ENCODE measurements at places on chromosomes 16 and 17. TPM values are rescaled to one million over a fixed set of nuclear protein-coding genes. Genes with fewer than 3 reads are reported as not detected.

Gene CA7
- total RNA-seq = not detected

DNA sequence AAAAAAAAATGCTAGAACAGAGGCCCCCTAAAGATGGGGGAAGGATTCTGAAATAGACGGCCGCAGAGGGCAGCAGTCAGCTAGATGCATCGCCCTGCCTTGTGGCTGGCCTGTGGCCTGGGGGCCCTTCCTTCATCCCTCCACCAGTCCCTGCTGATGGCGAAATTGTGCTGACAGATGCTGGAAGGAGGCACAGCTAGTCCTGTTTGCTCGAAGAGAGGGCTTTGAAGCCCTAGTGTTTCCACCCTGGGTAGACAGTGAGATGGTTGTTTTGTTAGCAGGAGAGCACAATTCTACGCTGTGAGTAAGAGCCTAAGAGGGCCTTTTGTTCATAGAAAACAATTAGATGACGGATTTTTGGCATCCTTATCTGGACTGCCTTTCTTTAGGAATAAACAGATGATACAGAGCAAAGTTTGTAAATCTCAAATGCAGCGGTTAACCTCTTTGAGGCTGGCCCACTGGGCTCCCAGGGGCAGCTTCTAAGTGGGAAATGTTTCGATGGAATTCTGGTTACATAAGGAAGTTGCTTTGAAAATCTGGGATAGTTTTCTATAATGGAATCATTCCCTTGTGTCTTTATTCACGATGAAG is 23.0 kb downstream of the VPS35L start:
- no peak for DNase-seq
- peak overlapping the region; percentile 59 for H3K27ac ChIP-seq
- H3K4me3 ChIP-seq = no peak overlapping the region
- no peaks in the 10 kb centered on the region for H3K4me1 ChIP-seq
- H3K36me3 ChIP-seq = peaks cover 56% of the 10 kb centered on the region

Gene FLII
- 306 TPM for total RNA-seq

DNA sequence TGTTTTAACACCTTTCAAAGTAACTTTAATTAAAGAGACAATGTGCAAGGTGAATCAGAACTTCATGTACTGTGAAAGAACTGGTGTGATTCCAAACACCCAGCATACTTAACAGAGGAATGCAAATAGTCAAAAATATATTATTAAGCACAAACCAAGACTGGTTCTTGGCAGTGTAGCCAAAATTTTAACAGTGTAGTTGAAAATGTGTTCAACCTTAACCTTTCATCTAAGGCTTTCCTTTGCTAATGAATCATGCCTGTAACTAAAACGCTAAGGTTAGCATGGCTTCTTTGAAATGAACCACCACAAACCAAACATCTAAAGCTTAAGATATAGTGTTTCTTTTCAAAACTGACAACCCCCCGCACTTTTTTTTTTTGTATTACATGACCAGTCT is 146.3 kb upstream of the AXIN2 start:
- no peaks in the 10 kb centered on the region for H3K4me1 ChIP-seq
- no peak overlapping the region for H3K27ac ChIP-seq
- no peaks in the 10 kb centered on the region for H3K36me3 ChIP-seq
- no peak overlapping the region for H3K4me3 ChIP-seq
- H3K27me3 ChIP-seq = no peaks in the 10 kb centered on the region

- no peaks in the 10 kb centered on the region for H3K27me3 ChIP-seq
- DNase-seq = no peak
- no peak overlapping the region for H3K27ac ChIP-seq
- no peak overlapping the region for H3K4me3 ChIP-seq
Observed at GRCh38 chr17:67891481-67892119, 66.3 kb downstream of the BPTF start.

Gene APOBR
- total RNA-seq = 0.78 TPM

Gene MRPL27
- 87.1 TPM for total RNA-seq

DNA sequence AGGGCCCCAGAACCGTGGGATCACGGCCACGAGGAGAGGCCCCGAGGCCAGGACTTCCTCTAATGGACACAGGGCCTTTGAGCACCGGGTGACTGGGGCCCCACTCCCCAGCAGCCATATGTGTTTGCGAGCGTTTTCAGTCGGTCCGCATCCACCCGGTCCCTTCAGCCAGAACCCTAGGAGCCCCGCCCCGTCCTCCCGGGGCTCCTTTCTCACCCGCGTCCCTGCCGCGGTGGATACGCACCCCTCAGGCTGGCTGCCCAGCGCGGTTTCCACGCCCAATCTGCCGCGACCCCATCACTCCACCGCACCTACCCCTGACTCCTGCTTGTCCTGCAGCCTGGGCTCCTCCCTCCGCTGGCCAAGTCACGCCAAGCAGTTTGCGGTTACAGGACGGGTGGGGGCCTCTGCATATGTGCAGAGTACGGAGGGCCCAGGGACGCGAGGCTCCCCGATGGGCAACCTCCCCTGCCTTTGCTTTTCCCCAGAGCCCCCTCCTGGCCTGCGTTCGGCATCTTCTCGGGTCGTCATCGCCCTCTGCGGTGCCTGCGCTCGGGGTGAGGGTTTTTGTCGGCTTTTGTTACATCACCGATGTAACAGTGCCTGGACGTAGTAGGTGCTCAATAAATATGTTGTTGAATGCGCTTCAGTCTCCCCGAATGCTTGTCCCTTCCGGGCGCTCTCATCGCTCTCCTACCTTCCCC is 1.0 kb upstream of the TTYH2 start:
- peaks cover 29% of the 10 kb centered on the region for H3K36me3 ChIP-seq
- DNase-seq = no peak
- peaks cover 79% of the 10 kb centered on the region for H3K4me1 ChIP-seq
- no peaks in the 10 kb centered on the region for H3K27me3 ChIP-seq
- peak overlapping the region; percentile 61 for H3K4me3 ChIP-seq

DNA sequence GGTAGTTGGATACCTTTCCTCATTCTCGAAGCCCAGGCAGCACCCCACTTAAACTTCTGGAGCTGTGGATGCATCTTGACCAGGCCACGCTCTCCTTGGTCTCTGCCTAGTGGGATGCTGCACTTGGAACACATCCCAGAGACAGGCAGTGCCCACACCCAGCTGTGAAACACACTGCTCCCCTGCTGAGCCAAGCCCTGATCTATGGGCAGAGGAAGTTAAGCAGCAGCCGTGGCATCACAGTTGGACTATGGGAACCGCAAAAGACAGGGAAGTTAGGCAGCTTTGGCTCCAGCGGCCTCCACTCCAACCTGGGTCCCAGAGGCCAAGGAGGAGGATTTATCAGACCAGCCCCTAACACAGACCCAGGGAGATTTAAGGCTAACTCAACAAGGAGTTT is 284.8 kb upstream of the CCL2 start:
- H3K4me3 ChIP-seq = no peak overlapping the region
- H3K4me1 ChIP-seq = no peaks in the 10 kb centered on the region
- no peaks in the 10 kb centered on the region for H3K27me3 ChIP-seq
- DNase-seq = no peak
- no peak overlapping the region for H3K27ac ChIP-seq

DNA sequence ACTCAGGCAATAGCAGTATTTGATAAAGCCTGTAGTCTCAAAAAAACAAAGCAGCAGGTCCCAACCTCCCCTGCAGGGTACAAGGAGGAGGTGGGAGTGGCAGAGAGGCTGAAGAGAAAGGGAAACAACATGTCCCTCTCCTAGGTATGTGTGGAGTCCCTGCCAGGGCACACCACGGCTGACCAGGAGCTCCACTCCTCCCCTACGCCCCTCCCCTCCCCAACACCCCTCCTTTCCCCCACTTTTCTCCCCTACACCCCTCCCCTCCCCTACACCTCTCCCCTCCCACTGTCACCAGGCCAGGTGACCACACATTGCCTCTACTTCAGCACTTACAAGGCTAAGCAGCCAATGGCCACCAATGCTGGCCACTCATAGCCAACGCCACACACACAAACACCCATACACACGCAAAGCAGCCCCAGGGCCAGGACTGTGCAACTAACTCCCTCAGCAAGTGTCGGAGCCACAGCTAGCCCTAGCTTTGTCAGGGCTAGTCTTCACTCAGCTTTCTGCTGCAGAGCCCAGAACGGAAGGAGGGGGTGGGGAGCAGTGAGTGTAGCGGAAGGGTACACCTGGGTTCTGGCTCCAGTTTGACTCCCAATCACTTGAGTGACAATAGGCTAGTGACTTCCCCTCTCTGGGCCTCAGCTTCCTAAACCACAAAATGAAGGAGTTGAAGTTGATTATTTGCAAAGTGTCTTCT is 8.2 kb downstream of the CAVIN1 start:
- H3K27me3 ChIP-seq = no peaks in the 10 kb centered on the region
- H3K4me3 ChIP-seq = peak overlapping the region; percentile 15
- no peak for DNase-seq
- H3K36me3 ChIP-seq = peaks cover 7% of the 10 kb centered on the region
- H3K4me1 ChIP-seq = peaks cover 93% of the 10 kb centered on the region

- no peak overlapping the region for H3K27ac ChIP-seq
- no peaks in the 10 kb centered on the region for H3K27me3 ChIP-seq
- H3K4me3 ChIP-seq = no peak overlapping the region
- H3K4me1 ChIP-seq = no peaks in the 10 kb centered on the region
Observed at GRCh38 chr17:69702078-69702477, 287.6 kb downstream of the MAP2K6 start.

Gene SCNN1B
- 0.16 TPM for total RNA-seq

Gene AMZ2
- 62.8 TPM for total RNA-seq

GRCh38 chr17:40317880-40318829 is 9.2 kb downstream of the RARA start:
- H3K27ac ChIP-seq = peak overlapping the region; percentile 98
- H3K4me1 ChIP-seq = peaks cover 94% of the 10 kb centered on the region
- H3K27me3 ChIP-seq = no peaks in the 10 kb centered on the region
- no peaks in the 10 kb centered on the region for H3K36me3 ChIP-seq

Gene CD300A
- 2.0 TPM for total RNA-seq

- peak overlapping the region; percentile 19 for H3K27ac ChIP-seq
- no peaks in the 10 kb centered on the region for H3K36me3 ChIP-seq
Observed at GRCh38 chr16:57639172-57639887, 10.9 kb downstream of the ADGRG1 start.

DNA sequence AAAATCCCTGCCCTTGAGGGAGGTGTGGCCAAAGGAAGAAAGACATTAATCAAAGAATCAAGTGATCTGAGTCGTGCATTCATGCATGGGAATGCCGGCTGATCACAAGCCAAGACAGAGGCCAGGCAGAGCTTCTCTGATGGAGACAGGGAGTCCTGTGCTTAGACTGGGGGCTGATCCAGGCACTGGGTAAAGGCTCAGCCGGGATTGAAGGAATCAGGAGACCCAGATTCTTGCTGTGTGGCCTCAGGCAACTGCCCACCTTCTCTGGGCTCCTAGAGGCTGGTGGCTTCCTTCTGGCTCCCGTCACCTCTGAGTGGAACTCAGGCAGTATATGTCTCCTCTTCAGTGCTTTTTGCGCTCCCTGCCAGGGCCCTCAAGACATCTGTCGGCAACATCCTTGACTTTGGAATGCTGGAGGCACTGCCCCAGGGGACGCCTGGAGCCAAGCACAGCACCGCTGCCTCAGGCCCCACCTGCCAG is 17.7 kb downstream of the RAI1 start:
- no peaks in the 10 kb centered on the region for H3K27me3 ChIP-seq
- H3K27ac ChIP-seq = peak overlapping the region; percentile 100
- H3K4me3 ChIP-seq = no peak overlapping the region
- H3K36me3 ChIP-seq = no peaks in the 10 kb centered on the region

DNA sequence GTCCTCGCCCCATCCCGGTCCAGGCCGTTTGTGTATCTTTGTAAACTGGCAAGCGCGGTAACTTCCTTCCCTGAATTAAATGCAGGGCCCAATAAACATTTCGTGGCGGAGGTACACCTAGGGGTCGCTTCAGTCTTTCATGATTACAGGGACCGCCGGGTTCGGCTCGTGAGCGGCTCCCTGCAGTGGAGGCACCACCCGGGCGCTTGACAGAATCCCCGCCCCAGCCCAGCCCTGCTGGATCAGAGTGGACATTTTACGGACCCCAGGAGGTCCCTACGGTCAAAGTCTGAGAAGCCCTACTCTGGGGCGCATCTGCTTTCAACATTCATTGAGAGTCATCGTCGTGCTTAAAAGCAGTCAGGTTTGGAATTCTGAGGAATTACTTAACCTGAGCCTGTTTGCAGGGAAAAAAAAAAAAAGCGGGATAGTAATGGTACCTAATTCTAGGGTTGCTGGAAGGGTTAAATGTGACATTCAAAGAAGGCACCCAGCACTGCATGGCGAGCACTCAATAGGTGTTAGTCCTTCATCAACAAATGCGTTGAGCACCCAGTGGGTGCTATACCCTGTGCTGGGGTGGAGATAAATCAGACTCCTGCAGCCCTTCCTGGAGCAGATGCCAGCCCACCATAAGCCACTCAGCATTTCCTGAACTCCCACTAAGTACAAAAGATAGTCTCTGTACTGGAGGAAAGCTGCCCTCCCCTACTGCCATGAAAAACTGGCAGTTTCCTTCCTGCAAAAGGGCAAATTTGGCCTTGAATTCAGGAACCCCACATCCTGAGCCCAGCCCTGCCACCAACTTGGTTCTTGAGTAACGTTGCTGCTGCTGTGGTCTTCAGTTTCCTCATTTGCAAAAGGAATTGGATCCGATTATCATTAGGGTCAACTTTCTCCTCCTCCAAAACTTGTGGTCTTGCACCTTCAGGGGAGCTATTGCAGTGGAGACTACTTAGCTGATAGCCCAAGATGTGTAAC is 658 bp upstream of the DUSP3 start:
- DNase-seq = no peak
- H3K27ac ChIP-seq = peak overlapping the region; percentile 100
- no peaks in the 10 kb centered on the region for H3K27me3 ChIP-seq

DNA sequence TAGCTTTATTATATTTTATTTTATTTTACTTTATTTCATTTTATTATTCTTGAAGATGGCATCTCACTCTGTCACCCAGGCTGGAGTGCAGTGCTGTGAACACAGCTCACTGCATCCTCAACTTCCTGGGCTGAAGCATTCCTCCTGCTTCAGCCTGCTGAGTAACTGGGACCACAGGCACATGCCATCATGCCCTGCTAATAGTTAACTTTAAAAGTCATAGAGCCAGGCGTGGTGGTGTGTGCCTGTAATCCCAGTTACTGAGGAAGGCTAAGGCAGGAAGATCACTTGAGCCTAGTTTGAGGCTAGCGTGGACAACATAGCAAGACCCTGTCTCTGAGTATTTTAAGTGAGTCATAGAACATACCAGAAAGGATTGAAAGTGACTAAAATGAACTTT is 38.7 kb downstream of the ESRP2 start:
- DNase-seq = no peak
- no peaks in the 10 kb centered on the region for H3K27me3 ChIP-seq
- no peak overlapping the region for H3K27ac ChIP-seq

Gene KRT31
- total RNA-seq = not detected

GRCh38 chr17:31573047-31573446 is 181.6 kb downstream of the RAB11FIP4 start:
- H3K27me3 ChIP-seq = no peaks in the 10 kb centered on the region
- no peak overlapping the region for H3K4me3 ChIP-seq
